HuH-7.5 (cell line): ENCODE measurements at places on chromosomes 5 and 9.

GRCh38 chr5:71011194-71011792 is 13.8 kb downstream of the NAIP start:
- DNase-seq, result no peak

DNA sequence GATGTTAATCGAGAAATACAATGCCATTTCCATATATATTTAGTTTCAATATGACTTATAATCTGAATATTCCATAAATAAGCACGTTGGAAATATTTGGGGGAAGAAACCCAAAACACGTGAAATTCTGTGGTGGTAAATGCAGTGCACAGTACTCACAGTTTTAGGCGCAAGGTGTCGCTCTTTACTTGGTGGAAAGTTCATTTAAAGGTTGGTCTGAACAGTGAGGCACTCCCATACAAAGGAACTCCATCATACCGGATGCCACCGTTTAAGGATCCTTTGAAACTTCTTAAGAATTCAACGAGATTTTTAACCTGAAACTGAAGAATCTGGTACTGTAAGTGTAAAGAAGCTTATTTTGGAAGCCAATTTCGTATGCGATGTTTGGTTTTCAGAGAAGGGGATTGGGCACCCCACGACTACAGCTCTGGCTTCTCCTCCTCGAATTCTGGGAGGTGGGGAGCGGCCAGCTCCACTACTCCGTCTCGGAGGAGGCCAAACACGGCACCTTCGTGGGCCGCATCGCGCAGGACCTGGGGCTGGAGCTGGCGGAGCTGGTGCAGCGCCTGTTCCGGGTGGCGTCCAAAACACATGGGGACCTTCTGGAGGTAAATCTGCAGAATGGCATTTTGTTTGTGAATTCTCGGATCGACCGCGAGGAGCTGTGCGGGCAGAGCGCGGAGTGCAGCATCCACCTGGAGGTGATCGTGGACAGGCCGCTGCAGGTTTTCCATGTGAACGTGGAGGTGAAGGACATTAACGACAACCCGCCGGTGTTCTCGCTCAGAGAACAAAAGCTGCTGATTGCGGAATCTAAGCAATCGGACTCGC is at the start of gene PCDHA11:
PCDHA11 (plus strand) TSS at position 237 of the 834 bp plus-strand sequence; CDS start at position 384, 147 bp downstream.
- peak; percentile 66 for DNase-seq

DNA sequence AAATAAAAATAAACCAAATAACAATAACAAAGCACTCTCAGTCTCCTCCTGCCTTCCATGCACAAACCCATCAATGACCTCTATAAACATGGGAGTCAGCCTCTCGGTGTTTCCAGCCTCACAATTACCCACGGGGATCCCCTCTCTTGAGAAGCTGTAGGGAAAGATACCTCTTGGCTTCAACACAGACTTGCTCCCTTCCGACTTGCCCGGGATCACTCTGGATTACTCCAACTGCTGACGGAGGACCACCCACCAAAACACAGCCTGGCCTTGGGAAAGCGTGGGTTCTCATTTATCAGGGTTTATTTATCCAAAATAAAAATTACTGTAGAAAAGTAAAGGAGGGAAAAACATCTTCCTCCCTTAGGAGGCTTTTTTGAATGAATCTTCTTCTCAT is 11.5 kb upstream of the NKX2-5 start:
- DNase-seq, result no peak

DNA sequence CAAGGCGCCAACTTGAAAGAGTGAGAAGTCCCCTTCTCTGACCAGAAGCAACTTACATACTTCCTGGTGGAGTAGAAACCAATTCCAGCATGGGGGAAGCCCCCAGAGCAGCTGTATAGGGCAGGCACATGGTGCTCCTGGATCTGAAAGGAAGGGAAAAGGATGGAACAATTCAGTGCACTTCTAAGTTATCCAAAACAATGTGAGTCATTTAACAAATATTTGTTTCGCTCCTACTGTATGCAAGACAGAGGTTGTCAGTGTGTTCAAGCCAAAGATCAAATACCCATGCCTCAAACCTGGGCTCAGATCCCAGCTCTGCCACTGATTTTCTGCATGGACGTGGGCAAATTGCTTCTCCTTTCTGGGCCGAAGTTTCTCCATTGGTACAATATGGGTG is 67.1 kb downstream of the LHX2 start:
- DNase-seq, result no peak

DNA sequence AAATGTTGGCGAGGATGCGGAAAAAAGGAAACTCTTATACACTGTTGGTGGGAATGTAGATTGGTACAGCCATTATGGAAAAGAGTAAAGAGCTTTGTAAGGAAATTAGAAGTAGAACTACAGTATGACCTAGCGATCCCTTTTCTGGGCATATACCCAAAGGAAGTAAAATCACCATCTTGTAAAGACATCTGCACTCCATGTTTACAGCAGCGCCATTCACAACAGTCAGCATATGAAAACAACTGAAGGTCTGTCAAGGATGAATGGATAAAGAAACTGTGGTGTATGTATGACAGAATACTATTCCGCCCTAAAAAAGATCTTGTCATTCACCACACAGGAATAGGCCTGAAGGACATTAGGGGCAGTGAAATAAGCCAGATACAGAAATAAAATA is 27.7 kb upstream of the SLC25A51 start:
- no peak for DNase-seq

- no peak for DNase-seq
Measured at GRCh38 chr9:14306672-14307660, 7.0 kb downstream of the NFIB start.

DNA sequence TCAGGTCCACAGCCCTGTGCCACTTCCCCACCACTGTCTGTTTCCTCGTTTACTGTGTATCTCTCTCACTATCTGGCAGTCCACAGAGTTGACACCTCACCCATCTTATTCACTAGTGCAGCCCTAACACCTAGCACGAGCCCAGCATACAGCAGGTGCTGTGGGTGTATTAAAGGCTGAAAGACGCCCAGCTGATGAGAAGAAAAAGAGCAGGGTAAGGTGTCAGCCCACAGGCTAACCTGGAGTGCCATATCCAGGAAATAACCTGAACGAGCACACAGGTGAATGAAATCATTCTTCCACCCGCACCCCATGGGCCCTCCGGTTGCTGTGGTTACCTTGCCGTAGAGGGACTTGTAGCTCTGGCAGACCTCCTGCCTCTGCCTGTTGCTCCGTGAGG is 18.6 kb downstream of the ANXA6 start:
- no peak for DNase-seq

DNA sequence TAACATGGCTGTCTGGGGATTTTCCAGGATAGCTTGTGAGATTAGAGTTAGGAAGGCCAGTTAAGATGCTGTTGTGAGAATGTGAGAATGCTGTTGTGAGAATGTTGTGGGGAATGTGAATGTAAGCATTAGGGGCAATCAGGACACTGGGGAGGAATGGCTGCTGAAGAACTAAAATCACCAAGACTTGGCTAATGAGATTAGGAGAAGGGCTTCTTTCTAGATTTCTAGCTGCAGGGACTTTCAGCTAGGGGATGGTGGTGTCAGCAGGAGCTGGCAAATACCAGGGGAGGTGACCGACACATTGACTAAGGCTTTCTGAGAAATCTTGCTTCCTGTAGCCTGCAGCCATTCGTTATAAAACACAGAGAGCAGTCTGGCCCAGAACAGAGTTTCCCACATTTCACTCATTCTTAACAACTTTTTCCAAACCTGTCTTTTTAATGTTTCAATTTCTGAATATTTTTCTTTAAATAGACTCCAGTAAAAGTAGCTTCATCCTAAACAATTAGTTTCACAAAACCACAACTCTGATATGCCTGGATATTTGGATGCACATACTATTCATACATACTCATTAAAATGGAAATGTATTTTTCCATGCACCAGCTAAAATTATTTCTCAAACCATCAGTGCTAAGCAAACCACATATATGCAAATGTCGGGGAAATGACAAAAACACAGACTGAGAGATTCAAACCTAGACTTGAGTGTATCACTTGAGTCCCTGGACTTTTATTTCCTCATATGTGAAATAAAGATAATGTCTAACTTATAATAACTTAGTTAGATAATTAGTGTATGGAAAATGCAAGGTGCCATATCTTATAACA is 89.3 kb upstream of the TNC start:
- no peak for DNase-seq

- DNase-seq, result no peak
Measured at GRCh38 chr9:2780846-2781245, 63.0 kb downstream of the PUM3 start.

- DNase-seq, result no peak
Measured at GRCh38 chr5:131939690-131940345, 5.6 kb downstream of the MEIKIN start.

- no peak for DNase-seq
Measured at GRCh38 chr5:13780081-13780480, 164.4 kb downstream of the DNAH5 start.

DNA sequence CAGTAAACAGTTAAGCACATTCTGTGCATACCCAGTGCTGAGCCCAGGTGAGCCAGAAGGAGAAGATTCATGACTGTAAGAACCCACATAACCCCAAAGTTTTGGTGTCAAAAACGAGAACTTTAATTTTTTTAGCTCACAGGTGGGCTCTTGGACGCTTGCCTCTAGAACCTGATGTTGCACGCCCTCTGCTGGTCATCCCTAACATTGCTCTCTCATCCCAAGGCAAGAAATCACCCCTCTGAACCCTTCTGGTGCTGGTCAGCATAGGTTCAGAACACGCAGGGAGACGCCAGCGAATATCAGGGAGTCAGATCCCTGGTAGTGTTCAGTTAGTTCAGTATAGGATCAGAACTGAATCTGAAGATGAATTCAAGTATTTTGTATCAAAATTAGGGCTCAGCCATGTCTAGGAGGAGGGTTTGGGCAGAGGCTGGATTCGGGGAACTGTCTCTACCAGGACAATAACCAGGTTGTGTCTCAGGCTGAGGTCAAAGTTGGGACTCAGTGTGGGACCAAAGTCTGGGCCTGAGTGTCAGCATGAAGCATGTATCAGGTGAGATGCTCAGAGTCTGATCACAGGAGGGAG is 4.1 kb upstream of the DNAJB5 start:
- DNase-seq, result peak; percentile 47

GRCh38 chr5:35698047-35698808 is 80.6 kb downstream of the SPEF2 start:
- DNase-seq, result no peak

DNA sequence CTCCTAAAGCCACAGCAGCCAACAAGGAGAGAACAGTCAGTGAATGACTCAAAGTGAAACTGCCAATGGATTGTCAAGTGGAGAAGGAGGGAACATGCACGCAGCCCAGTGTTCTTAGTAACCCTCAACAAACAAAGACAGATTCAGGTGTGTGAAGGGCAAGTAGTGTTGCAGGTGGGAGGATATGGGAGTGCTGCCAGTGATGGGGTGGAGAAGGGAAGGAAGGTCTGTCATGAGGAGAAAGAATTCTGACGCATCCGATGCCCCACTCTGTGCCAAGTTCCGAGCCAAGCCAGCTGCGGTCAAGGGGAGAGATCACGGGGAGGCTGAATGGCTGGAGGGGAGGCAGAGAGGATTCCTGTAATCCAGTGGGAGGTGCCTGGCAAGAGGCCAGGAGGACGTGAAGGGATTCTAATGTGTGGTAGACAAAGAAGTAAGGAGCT is 56.5 kb downstream of the CAST start:
- no peak for DNase-seq

DNA sequence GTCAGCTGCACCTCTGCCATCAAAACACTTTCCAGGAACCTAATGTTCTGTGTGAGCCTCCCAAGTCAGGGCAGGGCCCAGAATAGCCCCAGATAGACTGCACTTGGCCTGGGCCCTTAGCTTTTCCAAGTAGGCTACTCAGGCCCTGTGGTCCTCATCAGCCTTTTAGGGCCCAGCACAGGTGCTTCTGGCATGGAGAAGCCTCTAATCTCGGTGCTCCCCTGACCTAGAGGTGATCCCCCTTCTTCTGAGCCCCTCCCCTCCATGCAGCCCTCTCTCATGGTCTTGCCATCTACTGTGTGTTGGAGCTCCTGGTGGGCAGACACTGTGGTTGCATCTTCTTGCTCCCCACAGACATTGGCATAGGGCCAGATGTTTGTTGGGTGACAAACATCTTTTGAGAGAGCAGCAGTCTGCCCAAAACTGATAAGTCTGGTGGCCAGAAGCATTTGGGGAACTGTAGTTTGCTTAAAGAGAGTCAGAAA is 28.1 kb downstream of the FRMPD1 start:
- no peak for DNase-seq

DNA sequence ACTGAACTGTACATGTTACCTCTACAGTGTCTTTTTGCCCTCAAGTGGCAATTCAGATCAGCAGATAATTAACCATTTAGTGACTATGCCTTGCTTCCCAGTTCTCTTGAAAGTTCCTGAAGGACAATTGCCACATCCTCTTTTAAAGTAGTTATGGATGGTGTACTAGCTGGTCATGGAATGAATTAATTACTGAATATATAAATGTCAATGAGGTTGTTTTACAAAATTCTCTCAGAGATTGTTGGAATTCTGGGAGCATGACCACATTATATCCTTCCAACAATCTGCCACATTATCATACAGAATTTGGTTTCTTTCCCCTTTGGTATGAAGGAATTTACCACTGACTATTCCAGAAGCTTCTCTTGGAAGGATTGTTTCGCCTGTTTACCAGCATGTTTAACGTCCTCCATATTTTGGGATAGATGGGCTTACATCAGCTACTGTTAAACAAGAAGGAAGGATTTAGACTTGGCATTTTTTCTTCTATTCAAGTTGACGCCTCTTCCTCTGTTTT is 176.4 kb downstream of the CD180 start:
- DNase-seq, result no peak

DNA sequence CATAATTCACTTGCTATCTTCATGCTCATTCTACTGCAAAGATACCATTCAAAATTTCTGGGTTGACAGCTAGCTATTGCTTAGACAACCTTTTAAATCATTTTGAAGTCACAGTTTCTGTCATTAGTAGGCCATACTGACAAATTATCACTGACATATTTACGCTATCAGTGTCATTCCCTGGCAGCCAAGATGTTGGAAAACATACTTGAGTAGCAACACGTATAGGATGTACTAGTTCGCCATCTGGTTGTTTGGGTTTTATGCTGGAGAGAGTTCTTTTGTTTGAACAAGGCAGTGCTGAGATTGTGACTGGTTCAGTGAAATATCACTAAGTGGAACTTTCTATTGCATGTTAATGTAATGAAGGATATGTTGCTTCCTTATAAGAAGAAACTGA is 621.9 kb downstream of the DTWD2 start:
- DNase-seq, result no peak

- DNase-seq, result no peak
Measured at GRCh38 chr5:141613344-141613743, 5.5 kb downstream of the DIAPH1 start.

DNA sequence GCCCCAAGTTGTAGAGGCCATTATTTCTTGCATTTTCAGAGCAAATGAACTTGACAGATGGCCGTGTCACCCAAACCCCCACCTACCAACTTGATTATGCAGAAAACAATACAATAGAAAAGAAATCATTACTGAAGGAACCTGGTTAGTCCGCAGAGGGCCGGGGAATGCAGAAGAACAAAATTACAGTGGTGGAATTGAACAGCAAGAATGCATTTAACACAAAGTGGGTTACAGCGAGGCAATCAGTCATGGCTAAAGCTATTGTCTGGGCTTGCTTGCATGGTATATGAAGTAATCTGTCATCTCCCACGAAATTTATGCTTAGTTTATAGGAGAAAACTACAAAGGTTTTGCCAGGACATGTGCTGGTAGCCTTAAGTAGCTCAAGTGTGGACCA is 238.3 kb upstream of the IRX1 start:
- no peak for DNase-seq

- DNase-seq, result no peak
Measured at GRCh38 chr9:104810421-104811339, 46.8 kb downstream of the NIPSNAP3B start.
